T47D (cell line): ENCODE measurements at places on chromosomes 13 and 19.

DNA sequence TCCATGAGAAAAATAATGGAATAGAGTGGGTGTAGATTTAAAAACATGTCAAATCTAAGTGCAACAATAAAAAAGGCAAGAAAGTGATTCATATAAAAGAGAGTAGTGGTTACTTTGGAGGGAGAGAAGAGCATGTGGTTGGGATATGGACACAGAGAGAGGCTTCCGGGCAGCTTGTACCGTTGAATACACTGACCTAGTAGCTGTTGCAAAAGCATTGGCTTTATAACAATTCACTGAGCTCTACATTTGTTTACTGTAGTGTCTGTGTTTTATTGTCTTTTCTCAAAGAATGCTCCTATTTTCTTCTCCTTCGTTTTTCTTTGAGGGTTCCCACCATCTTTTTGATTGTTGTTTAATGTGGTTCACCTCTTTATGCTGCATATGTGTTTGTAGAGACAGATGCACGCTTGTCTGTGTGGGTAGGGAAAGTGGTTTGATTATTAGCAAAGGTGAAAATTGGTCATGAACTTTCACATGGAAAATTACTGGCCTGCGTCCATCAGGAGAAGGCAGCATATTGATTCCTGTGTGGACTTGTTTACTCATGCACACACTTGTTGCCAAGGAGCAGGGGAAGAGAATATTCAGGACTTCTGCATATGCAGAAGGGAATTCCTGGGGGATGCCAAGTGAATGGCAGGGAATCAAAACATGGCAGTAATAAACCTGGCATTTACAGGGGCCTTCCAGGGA, 29.9 kb upstream of the IRS2 start:
- DNase-seq, result no peak

DNA sequence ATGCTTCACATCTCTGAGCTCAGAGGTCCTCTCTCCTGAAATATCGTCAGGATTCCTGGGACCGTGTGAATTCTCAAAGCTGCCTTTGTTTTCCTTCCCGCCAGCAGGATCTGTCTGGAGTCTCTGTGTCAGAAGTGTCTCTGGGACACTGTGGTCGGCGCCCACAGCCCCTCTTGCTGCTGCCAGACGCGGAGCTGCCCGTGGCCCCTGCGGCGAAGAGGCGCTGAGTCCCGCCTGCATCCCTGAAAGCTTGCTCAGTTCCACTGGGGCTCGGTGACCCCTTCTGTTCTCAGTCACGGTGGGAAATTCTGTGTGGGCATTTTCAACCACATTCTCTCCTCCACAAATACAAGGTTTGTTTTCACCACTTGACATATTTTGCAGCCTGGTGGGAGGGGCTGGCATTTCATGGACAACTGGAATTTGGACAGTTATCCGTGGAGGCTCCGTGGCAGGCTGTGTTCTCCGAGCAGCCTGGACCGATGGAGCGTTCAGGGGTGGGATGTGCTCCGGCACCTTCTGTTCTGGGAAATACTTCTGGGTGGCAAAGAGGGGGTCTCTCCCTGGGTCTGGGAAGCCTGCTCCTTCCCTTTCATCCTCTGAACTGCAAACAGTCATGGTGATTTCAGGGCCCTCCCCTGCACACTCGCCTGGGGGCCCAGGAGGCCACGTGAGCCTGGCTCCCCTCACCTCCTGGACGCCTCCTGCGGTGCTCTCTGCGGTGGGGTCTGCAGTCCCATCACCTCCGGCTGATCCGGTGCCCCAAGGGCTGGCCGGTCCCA, 42.6 kb upstream of the GRTP1 start:
- DNase-seq, result no peak

GRCh38 chr19:3945838-3946237, 13.0 kb downstream of the NMRK2 start:
- no peak for DNase-seq

GRCh38 chr13:111429064-111429558, 108.7 kb downstream of the TEX29 start:
- DNase-seq, result peak; percentile 53

DNA sequence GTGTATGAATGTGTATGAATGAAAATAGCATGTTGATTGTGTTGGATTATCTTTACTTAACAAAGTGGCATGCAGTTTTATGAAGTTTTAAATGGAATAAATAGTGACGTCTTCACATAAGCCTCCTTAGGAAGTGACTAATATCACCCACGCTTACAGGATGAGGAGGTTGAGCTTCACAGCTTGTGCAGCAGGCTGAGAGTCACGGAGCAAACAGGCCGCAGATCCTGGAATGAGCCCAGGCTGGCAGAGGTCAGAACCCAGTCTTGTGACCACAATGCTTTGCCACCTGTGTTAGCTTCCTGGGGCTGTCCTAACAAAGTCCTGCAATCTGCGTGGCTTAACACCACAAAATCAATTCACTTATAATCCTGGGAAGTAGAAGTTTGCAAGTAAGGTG, 20.8 kb downstream of the LAIR2 start:
- DNase-seq, result no peak

GRCh38 chr19:8610041-8610935, at the start of gene ADAMTS10:
Gene ADAMTS10, minus strand, starts transcription at chr19:8610715. Its CDS starts 5,005 bp downstream, at chr19:8605710.
- DNase-seq, result no peak

DNA sequence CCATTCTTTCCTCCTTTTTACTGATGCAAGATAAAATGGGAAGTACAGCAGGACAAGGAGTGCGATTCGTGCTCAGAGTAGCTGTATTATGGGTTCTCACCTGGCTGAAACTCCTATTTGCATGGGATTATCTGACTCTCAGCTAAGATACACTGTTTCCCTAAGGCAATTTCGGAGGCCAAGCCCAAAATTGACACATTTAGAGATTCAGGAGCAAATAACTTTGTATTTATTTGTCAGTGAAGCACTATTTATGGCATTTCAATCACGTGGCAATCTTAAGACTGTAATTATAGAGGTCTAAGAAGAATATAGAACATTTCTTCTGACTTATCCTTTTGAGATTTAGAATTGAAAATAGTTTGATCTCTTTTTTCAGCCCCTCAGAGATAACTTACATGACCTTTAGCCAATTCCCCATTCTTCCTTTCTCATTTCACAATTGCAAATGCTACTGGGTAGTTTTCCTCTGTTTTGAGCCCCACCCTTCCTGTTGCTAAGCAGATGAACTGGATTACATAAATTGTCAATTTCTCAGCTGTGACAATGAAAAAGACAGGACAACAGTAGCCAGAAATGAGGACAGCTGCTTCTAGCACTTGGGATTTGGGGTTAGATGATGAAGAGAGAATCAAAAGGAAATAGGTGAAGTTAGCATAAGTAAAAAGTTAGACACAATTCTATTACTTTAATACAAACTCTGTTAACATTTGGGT, 122.7 kb upstream of the FRY start:
- no peak for DNase-seq

DNA sequence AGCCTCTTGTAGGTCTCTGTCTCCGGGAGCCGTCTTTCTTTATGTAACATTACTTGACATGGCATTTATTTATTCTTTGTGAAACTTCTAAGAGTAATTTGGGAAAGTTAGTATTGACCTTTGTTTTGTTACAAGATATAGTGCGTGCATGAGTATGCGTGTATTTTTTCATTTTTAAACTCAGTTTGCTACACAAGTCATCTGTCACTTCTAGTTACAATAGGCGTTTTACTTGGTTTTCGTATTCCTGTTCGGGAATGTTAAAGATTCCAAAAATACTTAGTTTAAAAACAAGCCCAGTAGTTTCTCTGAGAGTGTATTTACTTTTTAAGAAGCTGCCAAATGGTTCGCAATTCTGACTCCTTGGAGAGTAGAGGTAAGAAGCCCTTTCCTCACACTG, 3.2 kb downstream of the PDS5B start:
- no peak for DNase-seq

GRCh38 chr19:5292822-5293611, 47.6 kb downstream of the PTPRS start:
- peak; percentile 75 for DNase-seq
